PC-9 (cell line): ENCODE measurements at places on chromosomes 2 and 18. TPM values are rescaled to one million over a fixed set of nuclear protein-coding genes. Genes with fewer than 3 reads are reported as not detected.

DNA sequence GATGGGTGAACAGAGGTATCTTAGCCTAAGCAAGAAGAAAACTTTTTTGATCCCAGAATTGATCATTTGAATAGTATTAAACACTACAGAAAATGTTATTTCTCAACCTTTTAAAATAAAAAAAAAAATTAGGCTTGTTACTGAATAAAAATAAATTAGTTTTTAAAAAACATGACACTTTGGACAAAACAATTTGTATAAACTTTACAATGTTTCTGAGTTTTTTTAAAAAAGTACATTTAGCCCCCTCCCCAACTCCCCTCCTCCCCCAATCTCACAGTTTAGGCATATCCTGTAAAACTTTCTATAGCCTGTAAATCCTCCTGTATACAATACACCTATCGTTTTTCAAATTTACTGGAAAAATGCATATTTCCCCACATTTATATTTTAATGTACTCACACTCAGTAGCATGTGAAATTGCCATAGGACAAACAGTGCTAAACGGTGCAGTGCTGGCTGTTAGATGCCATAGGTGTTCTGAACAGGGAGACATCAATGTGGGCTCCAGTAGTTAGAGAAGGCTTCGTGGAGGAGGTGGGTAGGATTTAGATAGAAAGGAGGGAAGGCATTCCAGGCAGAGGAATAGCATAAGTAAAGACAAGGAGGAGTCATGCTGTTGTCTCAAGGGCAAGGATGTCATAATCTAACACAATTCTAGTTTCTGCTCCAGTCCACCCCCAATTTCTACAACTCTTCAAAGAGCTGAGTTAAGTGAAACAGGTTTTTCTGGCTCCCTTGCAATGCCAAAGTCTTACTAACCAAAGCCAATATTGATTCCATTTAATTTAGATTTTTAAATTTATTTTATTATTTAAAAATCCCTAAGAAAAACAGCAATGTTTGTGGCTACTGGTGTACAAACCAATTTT, 50.9 kb downstream of the SP3 start:
- DNase-seq = no peak

GRCh38 chr2:57408587-57408986, 638.0 kb upstream of the VRK2 start:
- DNase-seq = no peak

DNA sequence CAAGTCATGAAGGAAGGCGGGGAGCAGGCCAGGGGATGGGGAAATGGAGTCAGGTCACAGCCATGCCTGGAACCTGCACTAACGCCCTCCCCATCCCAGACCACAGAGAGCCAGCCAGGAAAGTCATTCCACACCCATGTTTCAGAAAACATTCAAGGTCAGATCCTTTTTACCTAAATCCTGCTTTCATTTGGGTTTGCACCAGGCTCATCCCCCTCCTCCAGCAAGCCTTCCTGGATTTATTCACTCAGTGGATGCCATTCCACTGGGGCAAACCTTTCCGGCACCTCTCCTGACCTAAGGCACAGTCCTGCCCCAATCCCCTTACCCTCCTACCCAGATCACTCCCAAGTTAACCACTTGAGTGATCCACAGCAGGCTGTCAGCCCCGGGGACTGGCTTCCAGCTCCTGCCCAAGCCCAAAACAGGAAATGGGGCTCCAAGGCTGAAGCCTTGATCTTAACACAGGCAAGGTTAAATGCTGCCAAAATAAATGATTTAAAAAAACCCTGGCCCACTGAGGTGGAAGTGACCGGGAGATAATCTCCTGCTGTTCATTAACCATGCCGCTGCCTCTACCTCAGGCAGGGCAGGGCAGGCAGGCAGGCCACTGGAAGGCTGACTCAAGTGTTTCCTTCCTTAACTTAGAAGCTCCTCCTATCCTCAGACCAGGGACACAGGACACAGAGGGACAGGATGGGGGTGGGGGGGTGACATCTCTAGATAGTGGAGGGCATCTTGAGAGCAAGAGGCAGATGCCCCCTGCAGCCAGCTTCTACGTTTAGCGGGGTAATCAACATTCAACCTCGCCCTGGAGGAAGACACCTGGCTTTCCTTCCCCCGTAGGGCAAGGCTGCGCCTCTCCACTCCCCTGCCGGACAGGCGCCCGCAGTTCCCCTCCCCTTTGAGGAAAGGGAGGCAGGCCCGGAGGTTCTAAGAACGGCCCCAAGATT, 1.4 kb downstream of the RAB11FIP5 start:
- DNase-seq = peak; percentile 60

DNA sequence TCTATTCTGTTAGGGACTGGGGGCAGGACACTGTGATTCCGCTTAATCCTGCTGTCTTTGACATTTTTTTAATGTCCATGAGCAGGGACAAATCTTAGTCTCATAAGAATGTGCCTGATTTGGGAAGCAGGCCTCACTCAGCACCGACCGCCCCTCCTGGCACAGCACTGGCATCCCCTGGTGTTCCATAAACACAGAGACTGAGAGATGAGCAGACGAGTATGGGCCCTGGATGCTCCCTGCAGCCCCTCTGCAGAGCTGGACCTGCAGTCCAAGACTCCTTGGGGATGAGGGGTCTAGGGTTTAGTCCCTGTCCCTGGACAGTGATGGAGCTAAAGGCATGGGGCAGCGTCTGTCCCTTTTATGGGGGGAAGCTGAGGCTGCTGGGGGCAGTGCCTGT, 81.6 kb downstream of the NDUFA10 start:
- no peak for DNase-seq

GRCh38 chr2:223185638-223186037, 133.6 kb downstream of the KCNE4 start:
- DNase-seq = no peak

DNA sequence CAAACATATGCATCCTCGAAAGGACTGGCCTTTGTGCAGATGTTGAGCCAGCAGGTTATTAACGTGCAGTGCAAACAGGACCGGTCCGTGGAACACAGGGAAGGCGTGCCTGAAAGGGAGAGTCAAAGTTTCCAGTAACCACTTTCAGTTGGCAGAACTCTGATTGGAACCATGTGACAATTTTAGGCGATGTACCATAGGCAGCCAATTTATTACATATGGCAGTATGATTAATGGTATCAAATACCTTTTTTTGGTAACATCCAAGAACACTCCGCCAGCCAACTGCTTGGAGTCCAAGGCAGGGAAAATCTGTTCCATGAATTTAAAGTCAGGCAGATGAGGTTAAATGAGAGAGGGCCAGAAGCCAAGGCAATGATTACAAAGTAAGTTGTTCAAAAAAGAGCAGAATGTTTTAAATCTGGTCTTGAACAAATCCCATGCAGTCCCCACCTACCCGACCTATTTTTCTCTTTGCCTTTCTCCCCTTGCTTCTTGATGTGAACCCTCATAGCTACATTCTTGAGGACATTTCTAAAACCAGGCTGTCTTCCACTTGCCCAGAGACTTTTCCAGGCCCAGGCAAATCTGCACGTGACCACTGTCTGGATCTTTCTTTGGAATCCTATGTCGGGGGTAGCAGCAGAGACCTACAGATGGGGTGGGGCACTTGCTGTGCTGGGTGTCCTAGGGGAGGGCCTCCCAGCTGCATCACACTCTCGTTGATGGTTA, 351.7 kb downstream of the HRH4 start:
- no peak for DNase-seq

DNA sequence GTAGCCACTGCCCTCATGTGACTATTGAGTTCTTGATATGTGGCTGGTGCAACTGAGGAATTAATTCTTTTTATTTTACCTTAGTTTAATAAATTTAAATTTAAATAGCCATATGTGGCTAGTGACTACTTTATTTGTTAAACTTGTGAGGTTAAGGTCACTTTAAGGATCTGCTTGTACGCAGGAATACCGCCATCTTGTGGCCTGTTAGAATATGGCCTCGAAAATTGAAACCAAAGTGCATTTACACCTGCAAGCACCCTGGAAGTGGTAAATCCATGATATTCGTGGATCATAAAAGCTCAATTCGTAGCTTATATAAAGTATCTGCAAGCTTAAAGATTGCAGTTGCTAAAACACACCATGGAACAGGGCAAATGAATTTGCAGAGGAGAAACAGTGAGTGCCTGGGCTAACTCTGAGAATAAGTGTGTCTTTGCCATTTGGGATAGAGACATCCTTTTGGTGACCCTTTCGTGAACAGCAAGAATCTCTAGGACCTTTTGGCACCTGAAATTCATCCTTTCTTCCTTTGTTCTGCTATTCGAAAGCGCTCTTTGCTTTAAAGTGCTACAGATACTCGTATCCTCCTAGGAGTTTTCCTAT, 59.9 kb upstream of the REG3A start:
- peak; percentile 40 for DNase-seq

Gene LONRF2
- not detected in 2 replicates for total RNA-seq

- DNase-seq = no peak
Observed at GRCh38 chr2:206814498-206814897, 49.1 kb downstream of the FASTKD2 start.
